GM04503 (cell line): ENCODE measurements at places on chromosomes 2 and 18.

DNA sequence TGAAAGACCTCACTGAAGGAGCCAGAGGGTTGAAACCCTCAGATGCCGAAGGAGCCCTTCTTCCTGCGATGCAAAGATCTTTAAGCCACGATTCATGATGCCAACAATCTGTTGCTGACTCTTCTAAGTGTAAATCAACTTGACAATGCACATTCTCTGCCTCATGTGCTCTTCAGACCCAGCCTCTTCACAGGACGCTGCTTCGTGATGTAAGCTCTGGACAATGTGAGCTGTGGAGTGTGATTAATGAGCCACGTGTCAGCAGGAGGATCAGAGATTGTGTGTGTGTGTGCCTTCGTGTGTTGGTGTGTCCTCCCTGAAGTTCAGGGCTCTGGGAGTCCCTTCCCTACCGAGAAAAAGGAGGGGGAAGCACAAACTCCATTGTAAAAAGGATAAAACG is 26.5 kb upstream of the TWIST2 start:
- DNase-seq = peak; percentile 62

GRCh38 chr2:124035001-124035400 is 9.9 kb downstream of the CNTNAP5 start:
- no peak for DNase-seq

GRCh38 chr2:150832686-150833085 is 345.2 kb upstream of the RND3 start:
- peak; percentile 51 for DNase-seq

DNA sequence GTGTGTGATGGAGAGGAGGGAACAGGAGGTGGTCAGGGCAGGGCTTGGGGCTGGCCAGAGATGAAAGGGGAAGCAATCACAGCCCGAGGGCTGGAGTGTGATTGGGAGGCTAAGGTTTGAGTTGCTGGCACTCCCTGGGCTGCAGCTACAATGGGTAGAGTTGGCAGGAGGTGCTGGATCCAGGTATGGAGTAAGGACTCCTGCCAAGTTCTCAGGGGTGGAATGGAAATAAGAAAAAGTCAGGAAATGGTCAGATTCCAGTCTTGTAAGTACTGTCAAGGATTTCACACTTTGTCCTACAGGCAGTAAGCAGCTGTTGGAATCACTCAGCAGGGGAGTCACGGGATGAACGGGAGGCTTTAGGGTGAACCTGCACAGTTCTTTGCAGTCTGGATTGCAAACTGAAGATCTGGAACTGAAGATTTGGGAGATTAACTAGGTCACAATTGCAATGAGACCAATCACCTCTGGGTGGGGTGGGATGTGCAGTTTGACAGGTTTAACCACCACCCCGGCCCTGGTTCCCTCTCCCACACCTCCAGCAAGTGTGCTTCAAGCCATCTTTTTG is 10.9 kb upstream of the INPP5D start:
- DNase-seq = no peak

DNA sequence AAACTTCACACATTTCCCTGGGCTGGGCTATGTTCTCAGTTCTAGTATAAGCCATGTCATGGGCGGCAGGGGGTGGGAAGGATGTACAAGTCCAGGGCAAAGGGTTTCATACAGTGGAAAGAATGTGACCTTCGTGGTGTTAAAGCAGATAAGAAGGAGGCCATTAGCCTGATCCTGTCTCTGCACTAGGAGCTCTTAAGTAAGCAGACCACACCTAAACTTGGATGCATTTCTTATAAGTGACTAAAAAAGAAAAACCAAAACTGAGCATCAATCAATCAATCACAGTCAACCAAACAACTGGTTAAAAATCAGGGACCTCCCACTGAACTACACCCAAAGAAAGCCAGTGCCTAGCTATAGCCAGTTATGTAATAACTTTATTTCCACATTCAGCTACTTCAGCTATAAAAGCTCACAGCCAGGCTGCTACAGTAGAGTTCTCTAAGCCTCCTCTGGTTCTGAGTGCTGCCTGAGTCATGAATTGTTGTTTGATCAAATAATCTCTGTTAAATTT is 46.8 kb upstream of the RIOK3 start:
- DNase-seq = no peak

GRCh38 chr2:26177122-26177521 is 4.2 kb downstream of the GAREM2 start:
- DNase-seq = no peak

DNA sequence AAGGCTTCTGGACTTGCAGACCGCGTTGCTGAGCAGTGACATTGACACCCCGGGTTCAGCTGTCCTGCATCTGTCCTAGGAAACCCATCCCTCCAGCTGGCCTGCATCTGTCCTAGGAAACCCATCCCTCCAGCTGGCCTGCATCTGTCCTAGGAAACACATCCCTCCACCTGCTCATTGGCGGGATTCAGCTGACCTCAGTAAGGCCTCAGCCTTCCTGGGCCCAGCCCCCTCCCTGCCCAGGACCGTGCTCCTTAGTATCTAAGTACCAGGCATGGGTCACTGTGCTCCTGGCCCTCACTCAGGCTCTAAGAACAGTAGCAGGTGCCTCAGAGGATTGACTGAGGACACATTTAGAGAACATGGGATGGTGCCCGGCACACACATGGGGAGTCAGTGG is 1.2 kb downstream of the MLPH start:
- DNase-seq = no peak

DNA sequence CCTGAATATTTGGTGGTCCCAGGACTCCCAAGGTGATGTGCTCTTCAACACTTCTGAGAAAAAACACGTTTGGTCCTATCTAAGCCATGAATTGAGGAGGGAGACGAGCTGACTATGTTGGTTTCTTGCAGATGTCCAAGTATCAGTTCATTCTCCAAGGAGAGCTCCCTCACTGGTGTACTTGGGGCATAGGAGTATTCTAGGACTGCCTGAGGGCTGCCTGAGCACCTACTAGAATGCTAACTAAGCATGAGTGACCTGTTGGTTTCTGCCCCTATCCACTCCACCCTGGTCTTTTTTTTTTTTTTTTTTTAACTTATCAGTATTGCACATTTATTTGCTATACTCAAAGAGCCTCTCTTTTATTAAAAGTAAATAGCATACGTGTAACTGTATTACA is 200.5 kb upstream of the FANCL start:
- no peak for DNase-seq

DNA sequence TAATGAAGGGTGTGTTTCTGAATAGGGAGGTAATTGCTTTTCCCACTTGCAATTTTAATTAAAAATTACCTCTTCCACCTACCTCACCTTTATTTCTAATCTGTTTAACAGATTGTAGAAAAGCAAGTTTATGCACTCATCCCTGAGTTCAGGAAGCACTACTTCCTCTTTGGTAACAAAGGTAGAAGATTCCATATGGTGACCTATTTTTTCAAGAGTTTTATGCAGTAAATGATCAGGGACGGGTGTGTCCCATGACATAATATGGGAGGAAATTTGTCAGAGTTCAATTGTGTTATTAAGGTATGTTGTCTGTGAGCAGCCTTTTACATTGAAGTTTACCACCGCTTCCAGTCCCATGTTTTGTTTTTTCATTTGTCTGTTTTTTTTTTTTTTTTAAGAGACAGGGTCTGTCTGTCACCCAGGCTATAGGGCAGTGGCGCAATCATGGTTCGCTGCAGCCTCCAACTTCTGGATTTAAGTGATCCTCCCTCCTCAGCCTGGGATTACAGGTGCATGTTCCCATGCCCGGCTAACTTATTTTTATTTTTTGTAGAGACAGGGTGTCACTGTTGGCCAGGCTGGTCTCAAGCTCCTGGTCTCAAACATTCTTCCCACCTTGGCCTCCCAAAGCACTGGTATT is 68.2 kb downstream of the ASAP2 start:
- DNase-seq = no peak

- DNase-seq = no peak
Measured at GRCh38 chr2:181742922-181743722, 62.8 kb upstream of the NEUROD1 start.

DNA sequence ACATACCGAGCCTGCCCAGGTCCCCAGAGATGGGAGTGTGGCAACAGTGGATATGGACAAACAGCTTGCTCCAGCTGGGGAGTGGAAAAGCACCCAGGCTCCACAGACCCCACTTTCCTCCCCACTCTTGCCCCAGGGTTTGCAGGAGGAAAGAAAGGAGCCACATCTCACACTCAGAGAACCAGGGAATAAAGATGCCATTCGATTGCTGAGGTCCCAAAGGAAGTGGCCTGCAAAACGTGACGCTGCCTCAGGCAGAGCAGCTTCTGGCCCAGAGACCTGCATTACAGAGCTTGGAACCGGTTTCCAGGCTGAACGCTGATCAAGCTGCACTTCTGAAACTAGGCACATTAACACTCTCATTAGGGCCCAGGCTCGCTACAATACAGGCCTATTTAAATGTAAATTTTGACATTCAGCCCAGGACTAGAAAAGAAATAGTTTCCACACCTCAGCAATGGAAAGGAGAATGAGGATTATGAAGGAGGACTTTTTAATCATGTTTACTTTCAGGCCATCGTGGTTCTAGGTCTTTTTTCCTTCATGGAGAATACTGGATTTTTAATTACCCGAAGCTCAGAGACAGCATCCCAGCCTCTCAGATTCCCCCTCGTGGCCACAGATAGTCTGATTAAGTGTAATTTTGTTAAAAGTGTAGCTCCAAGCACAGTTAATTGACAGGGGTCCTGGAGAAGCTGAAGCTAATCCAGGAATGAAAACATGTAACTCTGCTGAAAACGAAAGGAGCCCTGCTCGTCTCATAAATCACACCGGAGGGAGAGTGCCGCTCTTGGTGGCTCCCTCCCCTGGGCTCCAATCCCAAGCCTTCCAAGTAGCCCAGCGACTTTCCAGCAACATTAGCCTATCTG is 221.3 kb upstream of the RAB6C start:
- no peak for DNase-seq

DNA sequence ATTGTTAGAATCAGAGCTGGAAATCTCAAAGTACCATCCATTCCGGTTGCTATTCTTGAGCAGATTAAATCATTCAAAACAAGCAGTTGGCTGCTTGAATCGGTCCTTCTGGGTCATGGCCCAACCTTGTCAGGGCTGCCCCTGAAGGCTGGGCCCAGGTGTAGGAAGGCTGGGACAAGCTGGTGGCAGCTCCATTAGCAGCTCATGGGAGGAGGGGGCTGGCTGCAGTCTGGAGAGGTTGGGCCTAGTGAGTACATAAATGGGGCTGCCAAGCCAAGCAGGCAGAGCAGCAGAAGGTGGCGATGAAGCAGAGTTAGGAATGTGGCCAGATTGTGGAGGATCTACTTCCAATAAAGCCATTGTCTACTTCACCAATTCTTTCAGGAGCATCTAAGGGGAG is 81.4 kb downstream of the ADCYAP1 start:
- DNase-seq = no peak

DNA sequence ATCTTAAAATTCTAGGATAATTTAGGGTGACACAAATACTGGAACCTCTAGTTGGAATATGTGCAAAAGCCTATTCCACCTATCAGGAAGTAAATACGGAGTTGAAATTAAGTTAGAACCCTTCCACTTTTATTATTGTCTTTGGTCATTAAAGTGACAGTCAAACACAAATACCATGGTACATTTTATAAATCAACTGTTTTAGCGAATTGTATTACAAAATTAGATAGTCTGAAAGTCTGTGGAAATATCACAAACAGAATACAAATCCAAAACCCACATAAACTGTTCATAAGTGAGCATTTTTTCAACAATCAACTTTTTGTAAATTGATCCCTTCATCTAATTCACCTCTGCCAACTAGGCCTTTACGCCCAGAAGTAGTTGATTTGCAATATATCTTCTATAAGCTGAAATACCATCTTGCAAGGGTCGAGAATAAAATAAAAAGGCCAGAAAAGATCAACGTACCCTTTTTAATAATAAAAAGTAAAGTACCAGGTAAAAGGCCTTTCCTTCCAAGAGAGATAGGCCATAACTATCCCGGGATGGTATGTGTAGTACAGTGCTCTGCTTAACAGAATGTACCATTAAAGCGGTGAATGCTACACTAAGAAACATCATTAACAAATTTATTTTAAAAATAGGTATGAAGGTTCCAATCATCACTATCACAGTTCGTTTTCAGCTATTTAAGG is 1.3 kb downstream of the USP34 start:
- no peak for DNase-seq

DNA sequence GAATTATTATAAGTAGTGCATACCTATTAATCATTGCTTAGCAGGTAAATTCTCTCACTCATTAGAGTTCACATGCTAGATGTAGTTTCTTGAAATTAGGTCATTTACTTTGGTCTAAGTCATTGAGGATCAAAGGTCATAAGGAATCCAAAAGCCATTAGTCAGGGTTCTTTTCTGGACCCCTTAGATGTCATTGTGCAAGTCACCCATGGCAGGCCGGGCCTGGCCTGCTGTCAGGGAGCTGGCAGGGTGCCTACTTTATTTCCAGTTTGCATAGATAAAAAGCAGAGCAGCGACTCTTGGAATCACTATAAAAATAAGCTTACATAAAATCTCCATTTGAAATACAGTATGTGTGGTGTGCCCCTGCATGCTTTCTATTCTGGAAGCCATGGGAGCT is 91.3 kb downstream of the MEIS1 start:
- no peak for DNase-seq

DNA sequence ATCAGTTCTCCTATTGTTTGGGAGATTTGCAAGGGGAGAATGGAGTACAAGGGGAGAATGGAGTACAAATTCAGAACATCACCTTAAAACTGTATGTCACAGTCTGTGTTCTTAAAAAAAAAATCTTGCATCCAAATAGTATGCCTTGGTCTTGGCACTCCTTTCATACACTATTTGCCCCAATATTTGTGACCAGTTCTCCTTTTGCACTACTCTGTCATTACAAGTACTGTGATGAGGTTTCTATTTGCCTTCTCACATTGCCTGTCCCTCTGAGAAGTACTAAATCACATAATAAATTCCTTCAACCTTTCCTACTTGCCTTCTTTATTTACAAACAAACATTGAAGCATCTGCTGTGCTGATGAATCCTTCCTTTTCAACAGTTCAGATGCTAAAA is 36.0 kb upstream of the NCK2 start:
- no peak for DNase-seq

DNA sequence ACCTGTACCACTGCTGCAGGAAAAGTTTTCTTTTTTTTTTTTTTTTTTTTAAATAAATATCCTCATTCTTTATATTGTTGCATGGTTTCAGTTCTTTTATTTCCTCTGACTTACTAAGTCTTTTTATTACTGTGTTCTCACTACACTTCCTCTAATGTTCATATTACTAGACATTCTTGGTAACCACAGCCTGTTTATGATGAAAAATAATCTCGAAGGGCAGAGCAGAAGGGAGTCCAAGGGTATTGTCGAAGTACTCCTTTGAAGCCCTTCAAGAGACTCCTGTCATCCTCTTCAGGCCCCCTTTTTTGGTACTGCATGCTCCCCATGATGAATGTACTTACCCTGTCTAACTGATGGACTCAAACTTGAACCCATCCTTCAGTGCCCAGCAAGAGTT is 61.2 kb downstream of the RND3 start:
- DNase-seq = no peak

- no peak for DNase-seq
Measured at GRCh38 chr2:196181484-196181883, 10.1 kb upstream of the STK17B start.

DNA sequence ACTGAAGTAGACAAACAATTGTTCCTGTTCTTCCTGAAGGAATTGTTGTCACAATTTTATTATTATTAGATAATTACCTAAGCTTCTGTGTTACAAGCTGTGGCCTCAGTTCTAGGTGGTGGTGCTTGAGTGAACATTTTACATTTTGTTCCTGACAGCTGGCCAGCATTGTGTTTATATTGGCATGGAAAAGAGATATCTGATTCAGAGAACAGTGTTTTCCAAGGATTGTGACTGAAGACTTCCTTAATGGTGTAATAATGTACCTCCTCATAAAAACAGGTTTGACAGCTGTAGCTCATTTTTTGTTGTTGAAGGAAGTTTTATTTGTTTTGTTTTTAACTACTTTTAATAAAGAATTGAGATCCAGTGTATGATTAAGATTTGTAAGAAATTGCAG is 95.2 kb downstream of the EPB41L5 start:
- peak; percentile 30 for DNase-seq
